ENCODE measurements at places on chromosomes 1 and 21. TPM values are rescaled to one million over a fixed set of nuclear protein-coding genes. Genes with fewer than 3 reads are reported as not detected.

GRCh38 chr1:100010804-100011203, 41.0 kb downstream of the SLC35A3 start:
- no peak for DNase-seq

GRCh38 chr1:164565357-164565756, 6.4 kb downstream of the PBX1 start:
- no peak for DNase-seq

DNA sequence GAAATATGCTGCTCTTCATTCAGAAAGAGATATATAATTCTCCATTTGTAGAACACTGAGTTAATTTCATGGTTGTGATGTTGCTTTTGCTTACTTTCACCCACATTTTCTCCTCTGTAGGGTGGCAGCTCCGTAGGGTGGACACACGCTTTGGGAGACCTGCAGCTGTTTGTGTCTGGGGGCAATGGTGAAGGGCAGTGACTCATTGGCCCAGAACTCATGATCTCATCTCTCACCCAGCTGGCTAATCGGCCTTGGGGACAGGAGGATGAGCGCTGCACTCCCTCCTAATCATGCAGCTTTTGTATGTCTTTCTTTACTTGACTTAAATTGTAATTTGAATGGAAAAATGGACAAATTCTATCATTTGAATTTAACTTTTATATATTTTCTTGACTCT, 9.6 kb downstream of the DISC1 start:
- DNase-seq = no peak

- DNase-seq = no peak
These were observed 178.7 kb upstream of the DPYD start for GRCh38 chr1:98099501-98099900.

DNA sequence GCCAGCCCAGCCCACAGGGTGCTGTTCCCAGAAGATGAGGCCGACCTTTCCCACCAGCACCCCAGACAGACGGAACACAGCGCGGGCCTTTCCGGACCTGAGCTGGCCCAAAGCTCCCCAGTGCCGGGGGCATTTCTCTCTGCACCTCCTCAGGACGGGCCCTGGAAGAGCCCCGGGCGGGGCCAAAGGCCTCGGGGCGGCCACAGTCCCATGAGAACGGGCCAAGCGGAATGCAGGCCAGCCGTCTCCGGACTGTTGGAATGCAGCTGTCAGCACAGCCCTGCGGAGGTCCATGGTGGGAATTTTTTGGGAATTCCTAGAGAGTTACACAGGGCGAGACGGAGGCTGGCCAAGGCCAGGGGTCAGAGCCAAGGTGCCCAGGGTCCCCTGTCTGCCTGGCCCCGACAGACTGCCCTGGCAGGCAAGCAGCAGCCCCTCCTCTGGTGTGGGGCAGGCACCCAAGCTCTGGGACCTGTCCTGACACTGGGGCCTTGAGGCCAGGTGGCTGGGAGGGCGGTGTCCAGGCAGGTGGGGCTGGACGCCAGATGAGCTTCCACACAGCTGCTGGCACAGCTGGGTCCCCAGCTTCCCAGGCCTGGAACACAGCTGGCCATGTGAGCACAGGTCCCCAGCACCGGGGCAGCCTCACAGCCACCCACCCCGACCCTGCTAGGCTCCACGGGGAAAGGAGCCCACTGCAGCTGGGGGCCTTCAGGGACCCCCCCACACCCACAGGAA, 63.0 kb downstream of the MEGF6 start:
- DNase-seq = peak; percentile 55

- no peak for DNase-seq
These were observed 246.6 kb downstream of the RRAGC start for GRCh38 chr1:38612951-38613350.

GRCh38 chr1:89727517-89728312, 93.1 kb upstream of the LRRC8D start:
- DNase-seq = no peak

KIF2C gene
- total RNA-seq = 119 TPM

DNA sequence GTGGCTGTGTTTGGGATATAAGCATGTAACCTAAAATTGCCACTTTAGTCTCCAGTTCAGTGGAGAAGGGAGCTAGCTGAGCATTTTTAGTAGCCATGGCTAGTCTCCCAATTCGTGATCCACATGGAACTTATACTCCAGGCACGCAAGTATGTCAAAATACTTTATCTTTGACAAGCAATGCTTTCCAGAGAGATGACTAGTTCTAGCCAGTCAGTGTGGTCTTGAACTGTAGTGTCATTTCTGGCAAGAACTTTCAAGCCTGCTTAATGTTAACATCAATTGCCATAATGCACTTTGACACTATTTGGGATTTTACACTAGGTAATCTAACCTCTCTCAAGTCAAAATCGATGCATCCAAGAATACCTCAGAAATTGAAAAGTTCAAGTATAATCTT, 660.0 kb downstream of the PTPRC start:
- no peak for DNase-seq

DNA sequence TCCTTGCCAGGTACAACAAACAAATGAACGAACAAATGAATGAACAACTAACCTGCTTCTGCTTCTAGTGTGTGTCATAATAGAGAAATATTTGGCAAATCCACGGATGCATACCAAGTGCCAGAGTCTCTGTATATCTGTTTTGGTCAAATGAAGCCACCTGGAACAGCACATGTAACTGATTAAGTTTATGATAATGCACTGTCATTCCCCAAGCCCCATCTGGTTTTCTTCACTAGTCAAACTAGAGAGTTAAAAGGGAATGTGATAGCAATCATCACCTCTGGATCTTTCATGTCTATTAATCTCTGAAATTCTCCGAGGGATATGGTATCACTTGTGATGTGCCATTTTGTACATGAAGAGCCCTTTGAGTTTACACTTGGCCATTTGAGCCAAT, 21.0 kb upstream of the SCAF4 start:
- DNase-seq = no peak

DNA sequence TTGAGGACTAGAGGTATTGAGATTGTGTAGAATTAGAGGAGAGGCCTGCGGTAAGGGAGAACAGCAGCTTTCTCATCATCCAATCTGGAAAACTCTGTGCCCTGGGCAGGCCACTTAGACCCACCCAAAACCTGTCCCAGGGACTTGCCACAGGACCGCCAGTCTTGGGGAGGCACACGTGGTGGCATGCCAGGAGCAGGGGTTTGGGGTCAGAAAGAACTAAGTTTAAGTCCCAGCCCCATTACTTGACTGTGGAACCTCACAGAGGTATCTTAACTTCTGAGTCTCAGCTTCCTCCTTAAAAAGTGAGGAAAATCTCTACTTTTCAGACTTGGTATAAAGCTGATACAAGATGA, 356.6 kb downstream of the HHAT start:
- no peak for DNase-seq

CD1C gene
- total RNA-seq = not detected

DNA sequence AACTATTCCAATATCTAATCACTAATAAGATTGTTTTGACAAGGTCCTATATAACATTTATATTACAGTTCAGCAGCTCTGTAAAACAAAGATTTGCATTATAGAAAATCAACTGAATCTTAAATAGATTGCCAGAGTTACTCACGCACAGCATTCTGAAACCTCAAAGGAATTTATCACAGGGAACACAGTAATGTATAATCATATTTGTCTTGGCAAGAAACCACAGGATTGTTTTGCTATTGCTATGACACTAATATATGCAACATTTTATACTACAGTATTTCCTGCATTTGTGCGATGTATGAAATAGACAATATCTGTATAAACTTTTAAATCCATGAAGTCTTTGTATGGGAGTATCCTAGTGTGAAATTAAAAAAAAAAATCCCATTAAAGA, 101.4 kb downstream of the PLPPR5 start:
- peak; percentile 74 for DNase-seq

PCSK9 gene
- 60.7 TPM for total RNA-seq

GRCh38 chr1:224779536-224779935, 149.9 kb upstream of the DNAH14 start:
- DNase-seq = no peak

FHL3 gene
- total RNA-seq = 26.2 TPM

KIF17 gene
- 1.2 TPM for total RNA-seq

DNA sequence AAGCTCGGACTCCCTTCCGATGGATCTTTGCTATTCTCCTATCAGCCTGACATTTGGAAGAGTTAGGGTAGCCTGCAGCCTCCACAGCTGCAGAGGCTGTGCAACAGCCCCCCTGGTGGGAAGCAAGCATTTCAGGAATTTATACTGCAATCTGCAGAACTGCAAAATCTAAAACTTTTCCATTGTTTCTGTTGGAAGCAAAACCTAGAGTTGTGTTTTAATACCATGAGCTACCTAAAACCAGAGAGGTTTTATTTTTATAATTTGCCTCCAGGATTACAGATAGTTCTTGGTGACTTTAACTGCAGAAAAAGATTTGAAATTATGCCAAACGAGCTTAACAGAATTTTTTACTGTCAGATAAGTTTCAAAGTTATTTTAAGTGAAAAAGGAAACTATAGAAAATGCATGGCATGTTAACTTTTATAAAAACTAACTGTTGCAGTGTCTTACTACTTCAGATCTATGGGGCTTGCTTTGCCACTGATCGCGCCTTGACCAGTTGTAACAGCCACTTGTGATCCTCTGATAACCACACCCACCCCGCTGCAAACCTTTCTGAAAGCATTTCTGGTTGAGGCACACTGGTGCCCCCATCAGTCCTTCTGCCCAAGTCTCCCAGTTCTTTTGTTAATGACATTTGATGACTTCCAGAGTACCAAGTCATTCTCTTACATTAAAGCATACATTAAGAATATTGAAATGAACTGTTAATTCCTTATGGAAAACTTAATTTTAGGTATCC, 64.8 kb downstream of the PRDM2 start:
- no peak for DNase-seq

- no peak for DNase-seq
These were observed 102.2 kb downstream of the PIK3R3 start for GRCh38 chr1:46030074-46030870.

DCST1 gene
- total RNA-seq = 0.43 TPM

DNA sequence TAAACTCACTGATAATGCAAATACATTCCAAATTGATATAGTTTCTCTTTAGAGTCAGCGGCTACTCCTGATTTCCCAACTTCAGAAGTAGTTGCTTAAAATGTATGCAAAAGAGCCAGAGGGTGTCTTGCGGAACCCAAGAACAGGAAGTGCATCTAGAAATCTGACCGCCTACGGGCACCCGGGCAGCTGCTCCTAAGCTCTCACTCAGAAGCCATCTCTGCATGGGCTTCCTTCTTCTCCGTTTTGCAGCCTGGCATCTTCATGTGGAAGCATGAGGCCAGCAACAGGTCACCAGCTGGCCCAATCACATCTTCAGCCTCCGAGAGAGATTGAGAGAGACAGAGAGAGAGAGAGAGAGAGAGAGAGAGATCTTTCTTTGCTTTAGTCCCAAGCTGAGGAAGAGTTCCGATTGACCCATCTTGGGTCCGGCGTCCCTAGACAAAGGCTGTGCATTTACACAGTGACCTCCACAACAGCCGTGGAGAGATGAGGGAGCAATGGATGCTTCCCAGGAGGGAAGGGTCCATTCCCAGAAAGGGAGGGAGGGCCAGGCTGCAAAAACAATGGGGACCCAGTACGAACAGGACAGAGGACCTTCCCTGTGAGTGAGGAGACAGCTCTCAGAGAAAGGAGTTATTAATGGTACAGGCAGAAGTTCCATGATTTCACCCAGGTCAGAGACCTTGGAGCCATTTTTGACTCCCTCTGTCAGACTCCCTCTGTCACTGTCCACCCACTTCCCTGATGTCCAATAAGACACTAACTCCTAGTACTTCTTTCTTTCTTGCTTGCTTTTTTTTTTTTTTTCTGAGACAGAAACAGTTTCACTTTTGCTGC, 28.2 kb upstream of the SLC30A1 start:
- no peak for DNase-seq

DNA sequence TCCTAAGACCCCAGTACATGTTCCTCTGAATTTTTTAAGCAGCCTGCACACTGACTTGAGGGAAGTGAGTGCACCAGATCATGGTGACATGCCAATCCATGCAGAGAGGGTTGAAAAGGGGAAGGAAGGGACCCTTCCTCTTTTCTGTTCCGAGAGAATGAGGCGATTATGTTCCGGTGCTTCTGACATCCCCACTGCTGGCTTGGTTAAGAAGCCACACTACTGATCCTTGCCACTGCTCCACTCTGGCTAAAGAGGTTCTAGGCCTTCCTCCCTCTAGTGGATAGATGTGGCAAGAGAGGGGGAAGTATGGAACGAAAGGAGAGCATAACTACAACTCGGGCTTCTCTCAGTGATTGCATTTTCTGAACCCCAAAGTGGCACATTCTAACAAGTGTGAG, 1.8 kb upstream of the CYB5R1 start:
- DNase-seq = peak; percentile 49

- DNase-seq = peak; percentile 98
These were observed 22.0 kb downstream of the KCNK1 start for GRCh38 chr1:233635765-233636502.

- DNase-seq = no peak
These were observed 627.6 kb downstream of the NPHP4 start for GRCh38 chr1:5364591-5364990.

ESPN gene
- total RNA-seq = 18.6 TPM

GRCh38 chr1:99751877-99752504, 14.4 kb downstream of the FRRS1 start:
- no peak for DNase-seq

- DNase-seq = no peak
These were observed 47.3 kb upstream of the FGGY start for GRCh38 chr1:59249396-59250137.

TNNI3K gene
- total RNA-seq = not detected

ATP1B1 gene
- total RNA-seq = 110 TPM

- DNase-seq = no peak
These were observed 12.0 kb downstream of the ERVH48-1 start for GRCh38 chr21:42913476-42913875.

GRCh38 chr1:169931795-169932231, 38.1 kb upstream of the SCYL3 start:
- no peak for DNase-seq

- no peak for DNase-seq
These were observed 1.9 kb downstream of the MANEAL start for GRCh38 chr1:37795340-37796125.

PCP4 gene
- not detected for total RNA-seq
